ENCODE measurements at places on chromosomes 1 and 21. TPM values are rescaled to one million over a fixed set of nuclear protein-coding genes. Genes with fewer than 3 reads are reported as not detected.

Gene SERTAD4
- 7.8 TPM for total RNA-seq

Gene ATP1A2
- total RNA-seq = 2.5 TPM

Gene DUSP12
- 6.0 TPM for total RNA-seq

Gene SPRR2F
- total RNA-seq = 1,391 TPM

Gene TNFRSF8
- total RNA-seq = not detected

Gene SLC6A17
- 0.11 TPM for total RNA-seq

Gene CFAP141
- total RNA-seq = not detected

Gene CLIC6
- 3.8 TPM for total RNA-seq

DNA sequence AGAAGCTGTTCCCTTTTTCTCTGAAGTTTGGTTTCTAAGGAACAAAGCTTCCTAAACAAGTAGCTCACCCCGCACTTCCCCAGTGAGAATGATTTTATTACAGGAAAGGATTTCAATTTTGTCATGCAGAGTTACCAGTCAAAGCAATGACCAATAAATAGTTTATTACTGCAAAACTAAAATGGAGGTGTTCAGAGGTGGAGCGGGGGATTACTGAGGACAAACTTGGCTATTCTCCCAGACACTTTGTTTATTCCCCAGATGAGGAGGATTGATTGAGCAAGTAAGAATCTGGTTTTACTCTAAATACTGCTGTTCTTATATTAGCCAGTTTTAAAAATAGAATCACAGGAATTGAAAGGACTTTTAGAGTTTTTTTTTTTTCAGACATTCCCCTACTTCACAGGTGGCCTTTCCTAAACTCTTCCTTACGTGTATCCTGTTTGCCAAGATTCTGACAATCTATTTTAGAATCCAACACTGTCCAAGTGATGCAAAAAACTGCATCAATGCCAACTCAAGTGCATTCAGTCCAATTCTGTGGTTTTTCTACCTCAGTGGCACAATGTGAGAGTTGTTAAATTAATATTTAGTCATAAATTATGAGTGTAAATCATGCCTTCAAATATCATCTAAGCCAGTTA is 136.1 kb downstream of the TNFSF18 start:
- no peak for DNase-seq

GRCh38 chr1:243416495-243416894 is 160.7 kb downstream of the SDCCAG8 start:
- DNase-seq = no peak

GRCh38 chr21:15558884-15559283 is 170.9 kb upstream of the USP25 start:
- no peak for DNase-seq

DNA sequence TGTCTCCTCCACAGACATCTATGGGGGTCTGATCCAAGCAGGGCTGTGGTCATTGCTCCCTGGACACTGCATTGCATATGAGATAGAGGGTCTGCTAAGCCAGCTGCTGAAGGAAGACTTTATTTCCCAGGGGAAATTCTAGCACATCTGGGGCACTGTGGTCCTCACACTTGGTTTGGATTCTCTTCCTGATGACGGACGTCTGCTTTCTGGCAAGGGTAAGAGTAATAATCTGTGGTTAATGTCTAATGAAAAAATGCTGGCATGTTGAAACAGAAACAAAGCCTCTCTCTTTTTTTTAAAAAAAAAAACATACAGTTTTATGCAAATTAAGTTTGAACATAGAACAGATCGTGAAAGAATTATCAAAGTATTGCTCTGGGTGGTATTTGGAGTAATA is 553.9 kb downstream of the DPYD start:
- no peak for DNase-seq

DNA sequence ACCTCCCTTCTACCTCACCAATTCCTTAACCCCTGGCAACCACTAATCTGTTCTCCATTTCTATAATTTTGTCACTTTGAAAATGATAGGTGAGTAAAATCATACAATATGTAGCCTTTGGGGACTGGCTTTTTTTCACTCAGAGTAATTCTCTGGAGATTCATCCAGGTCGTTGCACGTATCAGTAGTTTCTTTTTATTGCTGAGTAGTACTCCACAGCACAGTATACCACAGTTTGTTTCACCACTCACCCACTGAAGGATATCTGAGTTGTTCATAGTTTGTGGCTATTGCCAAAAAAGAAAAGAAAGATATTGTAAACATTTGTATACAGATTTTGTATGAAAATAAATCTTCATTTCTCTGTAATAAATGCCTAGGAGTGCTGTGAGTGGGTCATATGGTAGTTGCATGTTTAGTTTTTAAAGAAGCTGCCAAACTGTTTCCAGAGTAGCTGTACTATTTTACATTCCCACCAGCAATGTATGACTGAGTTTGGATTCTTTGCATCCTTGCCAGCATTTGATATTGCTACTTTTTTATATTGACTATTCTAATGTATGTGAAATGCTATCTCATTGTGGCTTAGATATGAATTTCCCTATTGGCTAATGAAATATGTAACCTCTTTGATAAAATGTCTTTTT is 3.7 kb downstream of the CHD1L start:
- no peak for DNase-seq

- no peak for DNase-seq
These were observed 1.0 kb downstream of the NTMT2 start for GRCh38 chr1:170146720-170147263.

DNA sequence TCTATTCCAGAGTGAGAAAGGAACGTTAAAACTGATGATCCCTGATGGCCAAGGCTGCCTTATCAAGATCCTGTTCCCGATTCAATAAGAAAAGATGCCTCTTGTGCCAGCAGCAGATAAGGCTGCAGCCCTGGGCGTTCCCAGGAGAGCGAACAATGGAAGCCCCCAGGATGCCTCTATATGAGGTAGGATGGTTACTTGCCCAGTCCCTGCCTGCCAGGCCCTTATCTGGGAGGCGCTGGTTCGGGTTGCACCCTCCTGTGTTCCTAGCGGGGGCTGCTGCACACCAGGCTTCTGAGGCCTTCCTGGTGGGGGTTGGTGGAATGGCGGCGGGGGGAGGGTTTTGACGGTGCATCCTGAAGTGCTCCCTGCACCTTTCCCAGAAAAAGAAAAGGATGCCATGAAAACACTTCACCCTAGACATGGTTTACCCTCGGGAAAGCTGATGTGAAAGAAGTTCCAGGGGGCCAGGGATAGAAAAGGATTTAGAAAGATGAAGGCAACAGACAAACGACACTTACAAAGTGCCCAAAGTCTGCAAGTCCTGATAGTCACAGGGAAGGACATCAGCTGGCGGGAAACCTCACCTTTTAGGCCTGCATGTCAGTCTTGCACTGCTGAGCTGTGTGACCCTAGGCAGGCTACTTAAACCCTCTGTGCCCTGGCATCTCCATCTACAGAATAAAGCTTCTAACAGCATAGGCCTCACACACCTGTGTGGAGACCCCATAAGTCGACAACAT is 100.3 kb downstream of the KCNJ15 start:
- no peak for DNase-seq

GRCh38 chr1:182671750-182672486 is 12.5 kb downstream of the RGS8 start:
- no peak for DNase-seq

GRCh38 chr1:40668769-40669525 is 3.5 kb upstream of the RIMS3 start:
- no peak for DNase-seq

- no peak for DNase-seq
These were observed 20.0 kb upstream of the BCAR3 start for GRCh38 chr1:93701629-93702028.

DNA sequence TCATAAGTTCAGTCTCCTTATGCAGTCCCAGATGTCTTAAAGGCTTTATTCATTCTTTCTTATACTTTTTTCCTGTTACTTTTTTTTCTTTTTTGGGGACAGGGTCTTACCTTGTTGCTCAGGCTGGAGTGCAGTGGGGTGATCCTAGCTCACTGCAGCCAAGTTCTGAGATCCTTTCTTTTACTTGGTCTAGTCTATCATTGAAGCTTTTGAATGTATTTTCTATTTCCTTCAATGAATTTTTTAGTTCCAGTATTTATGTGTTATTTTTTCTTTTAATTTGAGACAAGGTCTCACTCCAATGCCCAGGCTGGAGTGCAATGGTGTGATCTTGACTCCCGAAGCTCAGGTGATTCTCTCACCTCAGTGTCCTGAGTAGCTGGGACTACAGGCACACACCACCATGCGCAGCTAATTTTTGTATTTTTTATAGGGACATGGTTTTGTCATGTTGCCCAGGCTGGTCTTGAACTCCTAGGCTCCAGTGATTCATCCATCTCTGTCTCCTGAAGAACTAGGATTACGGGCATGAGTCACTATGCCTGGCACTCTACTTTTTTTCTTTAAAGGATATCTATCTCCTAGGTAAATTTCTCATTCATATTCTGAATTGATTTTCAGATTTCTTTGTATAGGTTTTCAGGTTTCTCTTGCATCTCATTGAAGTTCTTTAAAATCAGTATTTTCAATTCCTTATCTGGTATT is 26.1 kb upstream of the GTF2B start:
- no peak for DNase-seq

DNA sequence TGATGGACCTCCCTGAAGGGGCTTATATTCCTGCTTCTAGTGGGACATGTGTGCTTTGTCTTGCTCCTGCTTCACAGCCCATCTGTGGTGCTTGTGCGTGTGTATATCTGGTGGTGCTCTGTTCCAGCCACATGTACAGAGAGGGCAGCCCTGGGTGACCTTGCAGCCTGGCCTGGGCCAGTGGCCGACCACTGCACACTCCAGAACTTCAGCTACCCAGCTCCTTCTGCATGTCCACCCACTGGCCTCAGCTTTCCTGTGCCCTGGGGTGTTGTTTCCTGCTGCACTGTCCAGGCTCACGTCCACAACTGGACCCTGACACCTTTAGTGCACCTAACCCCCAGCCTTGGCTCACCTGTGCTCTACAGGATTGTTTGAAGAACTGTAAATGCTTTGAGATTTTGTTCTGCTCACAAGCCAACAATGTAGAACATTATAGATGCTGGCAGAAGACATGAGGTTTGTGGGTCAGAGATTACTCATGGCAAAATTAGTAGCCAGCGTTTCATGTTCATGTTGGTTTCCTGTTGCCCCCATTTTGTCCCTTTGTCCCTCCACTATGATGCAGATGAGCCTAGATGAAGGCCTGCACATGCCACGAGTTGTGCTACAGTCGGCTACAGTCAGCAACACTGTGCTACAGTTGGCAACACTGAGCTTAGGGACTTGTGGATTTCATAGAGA is 5.3 kb upstream of the S100B start:
- DNase-seq = no peak

DNA sequence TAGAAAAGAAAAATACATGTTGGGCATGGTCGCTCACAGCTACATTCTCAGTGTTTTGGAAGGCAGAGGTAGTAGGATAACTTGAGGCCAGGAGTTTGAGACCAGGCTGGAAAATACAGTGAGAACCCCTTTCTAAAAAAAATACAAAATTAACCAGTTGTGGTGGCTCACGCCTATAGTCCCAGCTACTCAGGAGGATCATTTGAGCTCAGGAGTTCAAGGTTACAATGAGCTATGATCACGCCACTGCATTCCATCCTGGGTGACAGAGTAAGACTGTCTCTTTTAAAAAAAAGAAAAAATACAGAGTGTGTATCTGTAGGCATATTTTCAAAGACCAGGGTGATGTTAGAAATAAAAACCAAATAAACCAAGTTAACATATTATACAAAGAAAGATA is 57.8 kb downstream of the HFM1 start:
- no peak for DNase-seq

DNA sequence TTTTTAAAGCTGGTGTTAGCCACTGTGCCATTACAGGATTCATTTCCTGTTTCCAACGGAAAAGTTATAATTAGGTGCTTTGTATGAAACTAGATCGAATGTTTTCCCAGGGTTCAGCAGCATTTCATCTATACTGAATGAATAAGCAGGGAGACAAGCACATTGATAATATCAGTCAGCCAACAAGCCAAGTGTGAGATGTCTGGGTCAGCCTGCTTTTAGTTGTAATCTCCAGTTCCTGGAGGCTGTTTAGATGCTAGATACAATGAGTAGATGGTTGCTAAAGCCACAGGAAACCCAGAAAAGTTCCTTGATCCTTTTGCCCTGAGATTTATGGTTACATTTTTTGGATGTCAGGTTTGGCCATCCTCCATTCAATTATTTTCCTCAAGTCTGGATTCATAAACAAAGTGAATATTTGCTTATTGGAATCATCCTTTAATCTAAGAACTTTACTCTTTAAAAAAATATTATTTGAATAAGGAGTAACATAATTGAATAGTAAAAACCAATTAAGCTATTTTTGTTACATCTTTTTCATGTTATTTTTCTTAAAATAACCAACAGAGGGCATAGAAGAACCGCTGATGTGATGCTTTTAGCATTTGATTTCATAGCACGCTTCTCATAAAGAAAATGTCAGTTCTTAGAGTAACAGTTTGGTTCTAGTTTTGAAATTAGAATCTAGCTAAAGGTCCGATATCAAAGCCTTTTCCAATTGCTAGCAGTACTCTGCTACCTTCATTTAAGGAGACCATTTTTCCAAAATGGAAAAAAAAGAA is 76.6 kb downstream of the HSPA13 start:
- no peak for DNase-seq

DNA sequence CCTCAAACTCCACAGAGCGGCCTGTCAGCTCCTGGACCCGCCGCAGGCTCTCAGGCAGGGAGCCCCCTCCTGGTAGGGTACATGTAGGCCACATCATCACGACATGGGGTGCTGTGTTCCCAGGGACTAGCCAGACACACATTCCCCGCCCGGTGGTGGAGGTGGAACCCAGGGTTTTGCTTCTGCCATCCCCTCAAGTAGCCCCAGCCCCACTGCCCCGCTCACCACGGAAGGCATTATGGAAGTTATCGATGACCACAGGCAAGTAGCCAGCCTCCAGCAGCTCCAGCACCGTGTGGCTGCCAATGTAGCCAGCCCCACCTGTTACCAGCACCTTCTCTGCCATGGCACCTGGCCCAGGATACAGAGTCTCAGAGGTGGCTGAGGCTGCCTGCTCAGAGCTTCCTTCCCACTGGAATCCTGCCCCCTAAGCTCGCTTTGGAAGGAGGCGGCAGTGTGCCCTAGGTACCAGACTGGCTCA is 1.9 kb downstream of the GALE start:
- DNase-seq = no peak

DNA sequence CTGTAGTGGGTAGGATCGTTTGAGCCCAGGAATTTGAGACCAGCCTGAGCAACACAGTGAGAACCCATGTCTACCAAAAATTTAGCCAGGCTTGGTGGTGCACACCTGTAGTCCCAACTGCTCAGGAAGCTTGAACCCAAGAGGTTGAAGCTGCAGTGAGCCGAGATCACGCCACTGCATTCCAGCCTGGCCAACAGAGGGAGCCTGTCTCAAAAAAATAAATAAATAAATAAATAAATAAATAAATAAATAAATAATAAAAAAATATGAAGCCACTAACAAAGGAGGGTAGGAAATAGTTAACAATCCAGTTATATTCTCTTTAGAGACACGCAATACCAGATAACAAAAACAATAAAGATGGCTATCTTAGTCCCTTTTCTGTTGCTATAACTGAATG is 11.9 kb upstream of the CBR3 start:
- no peak for DNase-seq

DNA sequence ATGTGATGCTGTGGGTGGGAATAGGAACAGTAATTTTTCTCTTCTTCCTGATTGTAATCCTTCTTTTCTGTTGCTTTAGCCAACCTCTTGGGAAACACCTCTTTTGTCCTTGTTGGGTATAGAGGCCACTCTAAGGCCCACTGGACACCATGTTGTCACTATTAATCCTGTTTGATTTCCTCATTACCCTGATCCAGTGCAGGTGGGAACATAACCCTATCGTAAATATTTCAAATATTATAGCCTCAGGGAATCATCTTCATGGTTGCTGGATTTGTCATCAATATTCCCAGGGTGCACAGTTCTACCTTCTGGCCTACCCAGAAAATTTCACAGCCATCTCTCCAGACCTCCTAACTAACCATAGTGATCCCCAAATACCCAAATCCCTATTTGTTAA is 27.9 kb upstream of the SLC6A9 start:
- DNase-seq = no peak
